Thymus (tissue), 14 donors: ENCODE measurements at places on chromosomes 7 and 10. TPM values are rescaled to one million over a fixed set of nuclear protein-coding genes. Genes with fewer than 3 reads are reported as not detected.

Gene UCN3
- 0.19 TPM for total RNA-seq

GRCh38 chr10:121792198-121792597 is 135.6 kb downstream of the ATE1 start:
- no peak overlapping the region for H3K27ac ChIP-seq
- DNase-seq, result no peak
- H3K4me1 ChIP-seq, result no peaks in the 10 kb centered on the region

- H3K36me3 ChIP-seq, result peaks cover 7% of the 10 kb centered on the region
- H3K4me3 ChIP-seq, result no peak overlapping the region
- H3K27me3 ChIP-seq, result no peaks in the 10 kb centered on the region
These were observed 56.0 kb downstream of the CCDC7 start for GRCh38 chr10:32501906-32502305.

DNA sequence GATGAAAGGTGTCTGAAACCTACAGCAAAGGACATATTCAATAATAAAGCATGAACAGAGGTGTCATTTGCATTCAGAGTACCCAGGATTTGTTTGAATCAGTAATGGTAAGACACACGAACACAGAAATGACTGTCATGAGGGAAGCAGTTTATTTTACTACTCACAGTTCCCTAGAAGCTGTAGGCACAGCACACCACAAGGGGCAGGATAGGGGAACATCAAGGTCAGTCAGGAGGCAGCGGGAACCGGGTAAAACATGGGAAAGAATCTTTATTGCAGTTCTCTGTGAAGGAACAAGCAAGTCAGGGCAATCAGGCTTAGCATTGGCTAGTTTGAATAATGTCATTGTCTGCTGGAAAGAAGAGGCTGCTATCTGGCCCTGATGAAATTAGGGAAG is 70.2 kb upstream of the PDSS1 start:
- peaks cover 3% of the 10 kb centered on the region for H3K4me1 ChIP-seq
- no peak overlapping the region for H3K4me3 ChIP-seq
- DNase-seq, result no peak
- peaks cover 3% of the 10 kb centered on the region for H3K27me3 ChIP-seq

GRCh38 chr10:131461093-131461492 is 149.6 kb upstream of the TCERG1L start:
- no peaks in the 10 kb centered on the region for H3K27me3 ChIP-seq
- no peaks in the 10 kb centered on the region for H3K36me3 ChIP-seq

GRCh38 chr7:143458681-143459080 is 15.4 kb downstream of the TAS2R60 start:
- no peak for DNase-seq
- no peaks in the 10 kb centered on the region for H3K4me1 ChIP-seq
- no peak overlapping the region for H3K4me3 ChIP-seq
- H3K27ac ChIP-seq, result peak overlapping the region; percentile 4
- H3K36me3 ChIP-seq, result no peaks in the 10 kb centered on the region

GRCh38 chr7:122258971-122259370 is 45.6 kb downstream of the FEZF1 start:
- H3K4me3 ChIP-seq, result no peak overlapping the region
- no peaks in the 10 kb centered on the region for H3K36me3 ChIP-seq
- no peak overlapping the region for H3K27ac ChIP-seq
- H3K27me3 ChIP-seq, result no peaks in the 10 kb centered on the region
- no peak for DNase-seq
- no peaks in the 10 kb centered on the region for H3K4me1 ChIP-seq

DNA sequence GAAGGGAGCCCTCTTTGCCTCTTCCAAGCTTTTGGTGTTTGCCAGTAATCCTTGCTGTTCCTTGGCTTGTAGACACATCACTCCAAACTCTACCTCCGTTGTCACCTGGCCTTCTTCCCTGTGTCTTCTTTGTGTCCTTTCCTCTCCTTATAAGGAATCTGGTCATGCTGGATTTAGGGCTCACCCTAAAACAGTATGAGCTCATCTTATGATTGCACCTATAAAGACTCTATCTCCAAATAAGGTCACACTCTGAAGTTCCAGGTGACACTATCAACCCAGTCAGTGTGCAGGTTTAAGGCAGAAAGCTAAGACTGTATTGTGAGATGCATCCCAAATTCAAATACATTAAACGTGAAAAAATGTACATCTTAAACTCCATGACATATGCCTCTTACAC is 49.0 kb upstream of the ZRANB1 start:
- peaks cover 4% of the 10 kb centered on the region for H3K27me3 ChIP-seq
- DNase-seq, result no peak
- no peaks in the 10 kb centered on the region for H3K4me1 ChIP-seq
- H3K4me3 ChIP-seq, result no peak overlapping the region
- no peaks in the 10 kb centered on the region for H3K36me3 ChIP-seq
